GM04503 (cell line): ENCODE measurements at places on chromosomes 1 and 21.

DNA sequence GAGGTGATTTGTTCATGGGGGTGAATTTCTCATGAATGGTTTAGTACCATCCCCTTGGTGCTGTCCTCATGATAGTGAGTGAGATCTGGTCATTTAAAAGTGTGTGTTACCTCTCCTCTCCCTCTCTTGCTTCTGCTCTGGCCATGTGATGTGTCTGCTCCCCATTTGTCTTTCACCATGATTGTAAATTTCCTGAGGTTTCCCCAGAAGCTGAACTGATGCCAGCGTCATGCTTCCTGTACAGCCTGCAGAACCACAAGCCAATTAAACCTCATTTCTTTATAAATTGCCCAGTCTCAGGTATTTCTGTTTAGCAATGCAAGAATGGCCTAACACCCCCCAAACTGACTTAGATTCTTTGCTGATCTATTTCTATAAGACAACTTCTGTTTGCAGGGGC lies 249.4 kb upstream of the B3GALT2 start:
- no peak for DNase-seq

- DNase-seq = no peak
These were observed 40.4 kb downstream of the SCYL3 start for GRCh38 chr1:169853341-169853740.

GRCh38 chr1:75616436-75617433 lies 5.8 kb upstream of the SLC44A5 start:
- DNase-seq = no peak

DNA sequence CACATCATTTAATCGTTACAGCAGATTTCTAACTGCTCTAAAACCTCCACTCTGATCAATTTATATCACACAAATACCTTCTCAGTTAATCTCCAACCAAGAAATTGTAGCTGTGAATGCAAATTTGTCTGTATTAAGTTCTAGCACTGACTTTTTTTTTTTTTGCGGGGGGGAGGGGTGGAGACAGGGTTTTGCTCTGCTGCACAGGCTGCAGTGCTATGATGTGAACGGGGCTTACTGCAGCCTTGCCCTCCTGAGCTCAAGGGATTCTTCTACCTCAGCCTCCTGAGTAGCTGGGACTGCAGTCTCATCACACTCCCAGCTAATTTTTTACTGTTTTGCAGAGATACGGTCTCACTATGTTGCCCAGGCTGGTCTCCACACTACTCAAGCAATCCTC lies 163.6 kb downstream of the RERE start:
- no peak for DNase-seq

DNA sequence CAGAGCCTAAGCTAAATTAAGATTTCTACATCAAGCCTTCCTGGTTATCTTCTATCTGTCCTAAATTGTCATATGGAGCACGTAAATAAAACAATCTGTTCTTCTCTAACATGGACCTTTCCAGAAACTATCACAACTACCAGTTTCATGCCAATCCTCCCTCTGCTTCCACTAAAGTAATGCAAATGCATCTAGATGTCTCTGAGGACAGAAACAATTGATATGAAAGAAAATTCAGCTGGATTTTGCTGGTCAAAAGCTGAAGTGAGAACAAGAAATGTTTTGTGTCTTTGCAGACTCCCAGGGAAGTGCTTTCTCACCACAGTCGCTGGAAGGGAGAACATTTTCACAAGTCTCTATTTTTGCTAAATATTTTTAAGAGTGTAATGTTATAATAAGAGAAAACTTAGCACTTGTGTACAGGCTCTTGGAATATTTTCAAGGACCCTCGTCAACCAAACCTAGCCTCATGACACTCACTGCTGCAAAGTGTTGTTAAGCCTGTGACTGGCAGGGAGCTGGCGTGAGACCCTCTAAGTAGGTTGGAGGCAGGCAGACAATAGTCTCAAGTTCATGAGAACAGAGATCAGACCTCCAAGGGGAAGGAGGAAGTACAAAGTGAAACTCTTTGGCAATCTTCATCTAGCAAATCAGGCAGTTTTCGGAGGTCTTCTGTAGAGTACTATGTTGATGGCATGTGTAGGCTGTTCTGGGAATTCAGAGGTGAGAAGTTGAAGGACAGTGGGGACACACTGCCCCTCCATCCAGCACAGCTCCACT lies 38.8 kb downstream of the DNASE2B start:
- no peak for DNase-seq

DNA sequence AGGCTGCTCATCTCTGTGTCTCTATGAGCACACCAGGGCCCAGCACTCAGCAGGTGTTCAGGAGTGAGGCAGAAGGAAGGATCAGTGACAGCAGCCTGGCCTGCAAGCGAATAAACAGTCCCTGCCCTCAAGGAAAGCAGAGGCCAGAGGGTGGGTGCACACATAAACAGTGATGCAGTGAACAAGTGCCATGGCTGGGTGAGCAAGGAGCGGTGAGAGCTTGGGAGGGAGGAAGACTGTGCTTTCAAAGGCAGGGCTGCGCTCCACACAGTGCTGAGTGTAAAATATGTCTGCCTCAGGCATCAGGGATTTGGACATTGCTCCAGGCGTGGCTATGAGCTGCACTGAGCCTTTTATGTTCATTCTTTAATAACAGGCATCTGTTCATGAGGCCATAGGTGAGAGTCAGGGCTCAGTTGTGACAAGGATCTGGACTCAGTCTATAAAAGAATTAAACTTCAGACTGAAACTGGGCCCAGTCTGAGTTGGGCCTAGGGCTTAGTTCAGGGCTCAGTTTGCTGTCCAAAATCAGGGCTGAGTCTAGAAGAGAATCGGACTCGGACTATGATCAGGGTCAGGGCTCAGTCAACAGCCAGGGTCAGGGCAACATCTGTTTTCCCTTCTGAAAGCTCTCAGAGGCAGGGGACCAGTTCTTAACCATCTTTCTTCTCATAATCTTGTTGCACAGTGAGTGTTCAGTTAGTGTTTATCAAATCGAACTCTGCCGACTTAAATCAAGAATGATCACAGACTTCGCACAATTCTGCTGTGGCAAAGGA lies 213.7 kb downstream of the FOXD2 start:
- DNase-seq = no peak

DNA sequence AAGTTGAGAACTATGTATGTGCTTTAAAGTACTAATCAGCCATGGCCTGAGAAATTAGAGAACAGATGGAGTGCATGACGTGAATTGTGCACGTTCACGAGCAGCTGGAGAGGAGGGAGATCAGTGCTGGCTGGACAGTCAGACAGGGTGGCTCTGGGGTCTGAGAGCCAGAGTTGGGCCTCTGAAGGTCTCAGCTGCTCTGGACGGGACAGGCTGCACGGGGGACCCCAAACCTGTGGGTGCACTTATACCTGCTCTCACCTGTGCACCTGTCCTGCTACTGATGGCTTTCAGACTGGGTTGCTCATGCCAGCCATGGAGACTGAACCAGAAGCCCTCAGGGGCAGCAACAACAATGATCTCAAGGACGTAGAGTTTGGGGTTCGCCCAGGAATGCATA lies 43.5 kb downstream of the UMODL1 start:
- DNase-seq = no peak

DNA sequence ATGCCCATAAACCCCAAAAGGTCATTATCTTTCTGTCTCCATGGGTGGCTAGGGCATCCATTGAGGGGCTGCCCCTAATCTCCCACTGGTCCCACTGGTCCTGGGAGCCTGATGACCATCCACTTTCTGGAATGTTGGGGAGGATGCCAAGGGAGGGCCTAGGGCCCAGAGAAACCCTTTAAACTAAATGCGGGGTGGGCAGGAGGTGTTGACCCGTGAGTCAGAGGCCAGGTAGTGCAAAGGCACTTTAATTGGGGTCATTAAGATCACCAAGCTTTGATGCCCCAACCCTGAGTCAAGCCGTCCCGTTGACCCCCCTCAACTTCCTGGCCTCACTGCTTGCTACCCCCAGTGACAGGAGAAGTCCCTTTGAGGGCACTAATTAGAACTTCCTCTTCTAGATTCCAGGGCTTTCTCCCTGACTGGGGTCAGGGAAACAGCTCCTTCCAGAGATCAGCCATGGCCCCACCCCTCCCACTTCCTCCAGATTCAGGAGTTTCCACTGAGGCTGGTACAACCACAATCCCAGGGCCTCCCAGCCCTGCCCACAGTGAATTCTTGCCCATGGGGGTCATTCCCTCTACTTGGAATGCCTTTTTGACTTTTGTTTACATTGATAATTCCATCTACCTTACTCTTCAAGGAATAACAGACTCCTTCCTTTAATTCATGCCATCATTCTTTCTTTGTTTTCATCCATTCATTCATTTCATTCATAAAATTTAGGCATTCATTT lies 15.5 kb upstream of the SERINC2 start:
- DNase-seq = no peak

DNA sequence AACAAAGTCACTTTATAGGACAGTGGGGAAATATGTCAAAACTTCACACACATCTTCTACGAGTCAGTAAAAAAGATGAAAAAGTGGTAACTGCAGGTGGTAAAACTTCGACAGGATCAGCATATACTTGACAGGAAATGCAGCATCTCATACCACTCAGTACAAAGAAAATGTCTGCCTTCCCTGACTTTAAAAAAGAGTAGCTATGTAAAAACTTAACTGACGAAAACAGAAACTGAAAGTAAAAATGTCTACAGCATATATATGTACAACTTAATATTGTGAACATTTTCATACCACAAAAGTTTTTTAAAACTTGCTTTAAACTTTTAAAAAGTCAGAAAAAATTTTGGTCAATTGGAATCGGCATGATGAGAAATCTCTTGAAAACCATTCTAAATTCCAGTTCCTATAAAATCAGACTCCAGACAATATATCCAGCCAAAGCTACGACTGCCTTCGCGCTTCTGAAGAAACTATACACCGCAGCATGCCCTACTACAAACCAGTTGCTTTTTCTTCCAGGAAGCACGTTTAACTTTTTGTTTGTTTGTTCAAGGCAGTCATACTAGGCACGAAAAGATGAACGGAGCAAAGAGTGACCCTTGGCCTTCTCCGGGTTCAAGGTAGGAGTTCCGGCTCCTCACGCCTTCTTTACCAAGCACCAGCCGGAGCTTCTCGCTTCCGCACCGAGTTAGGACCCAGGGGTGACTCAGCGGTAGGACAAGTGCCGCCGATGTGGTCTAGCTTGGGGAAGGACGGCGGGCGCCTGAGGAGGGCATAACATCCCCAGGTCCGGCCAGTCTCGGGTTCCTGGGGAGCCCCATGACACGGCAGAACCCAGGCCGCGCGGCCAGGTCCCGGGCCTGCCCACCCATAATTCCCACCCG lies 612 bp downstream of the PSMA5 start:
- DNase-seq = no peak

GRCh38 chr1:207501071-207501470 lies 5.1 kb downstream of the CR1 start:
- no peak for DNase-seq

DNA sequence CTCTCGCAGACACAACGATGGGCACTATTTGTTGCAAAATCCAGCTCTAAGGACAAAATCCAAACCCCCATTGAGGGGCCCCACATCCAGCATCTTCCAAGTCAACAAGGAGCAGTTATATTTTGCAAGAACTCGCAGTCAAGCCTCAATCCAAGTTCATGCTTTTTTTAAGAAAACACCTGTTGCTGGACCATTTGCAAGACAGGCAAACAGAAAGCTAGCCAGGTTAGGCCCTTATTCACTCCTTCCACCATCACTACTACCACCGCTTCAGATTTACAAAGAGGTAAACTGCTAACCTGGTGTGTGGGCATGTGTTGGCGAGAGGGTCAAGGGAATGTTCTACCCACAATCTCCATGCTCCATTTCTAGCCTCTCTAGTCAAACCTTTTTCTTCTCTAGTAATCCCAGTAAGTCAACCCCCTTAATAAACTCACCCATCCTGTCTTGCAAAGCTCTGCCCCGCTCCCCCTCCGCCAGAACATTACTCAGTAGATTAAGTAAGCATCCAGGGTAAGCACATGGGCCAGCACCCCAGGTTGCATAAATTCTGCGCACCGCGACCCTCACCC lies 703 bp downstream of the ERI3 start:
- no peak for DNase-seq

DNA sequence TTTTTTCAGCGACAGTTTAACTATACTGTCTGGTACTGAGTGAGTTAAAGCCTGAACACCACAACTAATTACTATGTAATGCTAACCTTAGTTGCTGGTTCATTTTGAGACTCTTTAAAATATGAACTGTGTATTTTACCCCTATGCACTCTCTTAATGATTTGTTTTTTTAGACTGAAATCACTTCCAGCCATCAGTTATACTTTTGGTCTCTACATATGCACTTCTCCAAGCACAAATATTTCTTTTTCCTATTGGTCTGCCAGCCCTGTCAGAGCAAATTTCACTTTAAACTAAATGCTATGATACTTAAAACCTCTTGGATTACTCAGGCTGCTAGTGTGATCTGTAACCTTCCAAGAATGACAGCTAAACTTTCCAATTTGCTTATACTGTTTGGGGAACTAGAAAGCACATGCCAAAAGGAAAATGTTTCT lies 38.1 kb upstream of the SCYL3 start:
- DNase-seq = no peak

GRCh38 chr21:35779690-35780570 lies 280.4 kb downstream of the SETD4 start:
- peak; percentile 96 for DNase-seq

DNA sequence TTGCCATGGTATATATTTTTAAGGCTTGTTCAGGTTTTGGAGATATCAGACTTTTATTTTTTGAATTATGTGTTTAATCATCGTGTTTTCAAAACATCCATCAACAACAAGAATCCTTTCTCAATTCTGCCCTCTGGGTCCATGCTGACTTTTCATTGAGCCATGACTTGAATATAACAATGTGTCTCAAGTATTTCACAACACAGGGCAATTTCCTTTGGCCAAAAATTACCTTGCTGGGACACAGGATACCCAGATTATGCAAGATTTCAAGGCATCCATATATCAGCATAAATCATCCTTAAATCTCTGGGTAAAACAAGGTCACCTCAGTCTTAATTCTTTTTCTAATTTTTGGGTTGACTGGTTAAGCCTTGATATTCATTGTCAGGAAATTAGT lies 411.2 kb upstream of the USP24 start:
- DNase-seq = no peak

GRCh38 chr1:8410791-8411190 lies 92.9 kb downstream of the SLC45A1 start:
- no peak for DNase-seq
